ENCODE measurements at places on chromosomes 6 and 20. TPM values are rescaled to one million over a fixed set of nuclear protein-coding genes. Genes with fewer than 3 reads are reported as not detected.

Gene NRSN1
- 1.4 TPM for polyA plus RNA-seq

GRCh38 chr6:17935188-17936149 lies 52.0 kb downstream of the KIF13A start:
- no peak for DNase-seq

Gene ALDH8A1
- 28.0 TPM for polyA plus RNA-seq

Gene UCKL1
- polyA plus RNA-seq = 64.6 TPM

GRCh38 chr6:166470863-166471410 lies 88.2 kb upstream of the MPC1 start:
- no peak for DNase-seq

Gene COL9A1
- 36.5 TPM for polyA plus RNA-seq

- DNase-seq = no peak
Observed at GRCh38 chr6:52612336-52613054, 35.6 kb upstream of the TRAM2 start.

Gene CFAP206
- polyA plus RNA-seq = 4.0 TPM

- no peak for DNase-seq
Observed at GRCh38 chr6:88655586-88655985, 307.8 kb downstream of the RNGTT start.

GRCh38 chr6:126941751-126942150 lies 176.7 kb upstream of the RSPO3 start:
- no peak for DNase-seq
